Kasumi-1 (cell line): ENCODE measurements at places on chromosomes 12 and 14.

DNA sequence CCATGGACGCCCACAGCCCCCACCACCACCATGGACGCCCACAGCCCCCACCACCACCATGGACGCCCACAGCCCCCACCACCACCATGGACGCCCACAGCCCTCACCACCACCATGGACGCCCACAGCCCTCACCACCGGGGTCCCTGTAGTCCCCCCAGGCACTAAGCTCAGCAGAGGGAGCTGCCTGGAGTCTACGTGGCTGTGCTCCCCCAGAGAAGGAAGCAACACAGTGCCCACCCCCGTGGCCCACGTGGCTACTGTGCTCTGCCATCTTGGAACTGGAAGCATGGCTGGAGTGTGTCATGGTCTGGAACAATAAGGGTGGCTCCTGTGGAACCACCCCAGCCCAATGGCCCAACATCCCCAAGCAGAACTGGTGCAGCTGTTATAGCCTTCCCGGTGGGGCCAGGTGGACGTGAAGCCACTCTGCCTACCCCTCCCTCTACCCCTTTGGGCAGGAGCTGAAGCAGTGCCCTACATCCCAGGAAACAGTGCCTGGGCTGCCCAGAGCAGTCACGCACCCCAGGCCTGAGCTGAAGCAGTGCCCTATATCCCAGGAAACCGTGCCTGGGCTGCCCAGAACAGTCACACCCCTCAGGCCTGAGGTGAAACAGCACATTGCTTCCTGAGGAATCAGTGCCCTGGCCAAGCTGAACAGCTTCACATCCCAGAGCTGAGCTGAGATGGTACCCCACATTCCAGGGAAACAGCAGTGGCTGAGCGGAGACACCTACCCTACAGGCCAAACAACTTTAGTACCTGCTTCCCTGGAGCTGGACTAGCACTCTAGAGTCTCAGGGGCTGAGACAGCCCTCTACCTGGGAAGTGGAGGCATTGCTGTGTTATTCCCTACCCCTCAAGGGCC lies 9.0 kb upstream of the SFSWAP start:
- DNase-seq: no peak

DNA sequence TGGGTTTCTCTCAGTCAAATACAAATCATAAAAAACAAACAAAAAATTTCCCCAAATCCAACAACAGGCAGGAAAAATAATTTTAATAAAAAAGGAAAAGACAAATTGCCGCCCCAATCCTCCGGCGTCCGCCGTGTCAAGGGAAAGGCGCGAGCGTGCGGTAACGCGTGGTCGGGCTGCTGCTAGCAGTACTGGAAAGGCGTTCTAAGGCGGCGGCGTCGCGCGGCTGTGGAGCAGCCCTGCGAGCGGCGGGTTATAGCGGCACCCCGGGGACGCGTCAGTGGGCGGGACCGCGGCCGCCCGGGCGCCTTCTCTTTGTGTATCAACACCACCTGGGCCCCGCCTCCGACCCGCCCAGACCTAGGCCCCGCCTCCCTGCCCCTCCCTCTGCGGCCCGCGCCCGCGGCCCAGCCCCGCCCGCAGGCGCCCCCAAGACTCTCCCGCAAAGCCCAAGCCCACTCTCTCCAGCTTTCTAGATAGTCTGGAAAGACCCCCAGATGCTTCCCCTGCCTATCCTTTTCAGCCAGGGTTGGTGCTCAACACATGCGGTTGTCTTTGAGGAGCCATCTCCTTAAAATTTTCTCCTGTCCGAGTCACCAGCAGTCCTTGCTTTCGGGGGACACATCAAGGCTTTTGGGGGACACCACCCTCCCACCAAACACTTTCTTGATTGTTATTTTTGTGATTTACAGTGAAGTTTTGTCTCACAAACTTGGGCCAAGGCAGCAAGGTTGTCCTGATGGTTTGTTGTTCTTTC lies at the start of gene SLC38A2:
SLC38A2 (minus strand) TSS at position 230 of the 757 bp plus-strand sequence. CDS start 1,480 bp downstream, outside the sequence.
- DNase-seq: peak; percentile 82

GRCh38 chr12:97968641-97969197 lies 506.1 kb downstream of the RMST start:
- DNase-seq: no peak

DNA sequence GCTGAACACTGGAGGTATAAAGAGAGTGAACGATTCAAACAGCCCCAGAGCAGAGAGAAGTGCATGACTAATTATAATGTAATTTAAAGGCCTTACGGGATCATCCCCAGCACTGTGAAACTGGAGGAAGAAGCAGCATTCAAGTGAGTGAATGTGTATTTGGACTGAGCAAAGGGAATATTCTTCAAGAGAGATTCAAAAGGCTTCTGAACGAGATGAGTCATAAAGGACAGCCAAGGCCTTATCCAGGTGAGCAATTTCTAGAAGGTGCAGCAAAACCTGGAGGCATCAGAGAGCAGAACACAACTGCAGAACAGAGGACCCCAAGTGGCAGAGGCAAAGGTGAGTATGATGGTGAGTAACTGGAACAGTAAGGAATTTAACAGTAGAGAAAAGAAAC lies 127.2 kb downstream of the BCAT1 start:
- DNase-seq: no peak

DNA sequence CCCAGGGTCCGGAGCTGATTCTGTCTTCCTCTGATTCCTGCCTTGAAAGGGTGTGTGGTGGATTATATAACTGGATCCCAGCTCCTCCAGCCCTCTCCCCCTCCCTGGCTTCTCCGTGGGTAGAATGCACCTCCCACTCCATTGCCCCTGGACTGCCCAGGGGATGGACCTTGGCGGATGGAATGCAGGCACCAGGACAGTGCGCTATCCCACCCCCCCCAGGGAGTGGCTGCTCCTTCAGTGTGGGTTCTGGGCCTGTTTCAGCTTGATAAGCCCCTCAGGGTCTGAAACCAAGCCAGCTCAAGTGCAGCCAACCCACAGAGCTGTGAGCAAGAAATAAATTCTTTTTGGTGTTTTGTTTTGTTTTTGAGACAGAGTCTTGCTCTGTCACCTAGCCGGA lies 112.4 kb upstream of the TMEM132D start:
- DNase-seq: no peak

GRCh38 chr14:27660683-27661082 lies 1062.8 kb upstream of the NOVA1 start:
- DNase-seq: no peak

GRCh38 chr12:124680863-124681778 lies 113.7 kb upstream of the NCOR2 start:
- DNase-seq: peak; percentile 86
